ENCODE measurements at places on chromosomes 3 and 15.

DNA sequence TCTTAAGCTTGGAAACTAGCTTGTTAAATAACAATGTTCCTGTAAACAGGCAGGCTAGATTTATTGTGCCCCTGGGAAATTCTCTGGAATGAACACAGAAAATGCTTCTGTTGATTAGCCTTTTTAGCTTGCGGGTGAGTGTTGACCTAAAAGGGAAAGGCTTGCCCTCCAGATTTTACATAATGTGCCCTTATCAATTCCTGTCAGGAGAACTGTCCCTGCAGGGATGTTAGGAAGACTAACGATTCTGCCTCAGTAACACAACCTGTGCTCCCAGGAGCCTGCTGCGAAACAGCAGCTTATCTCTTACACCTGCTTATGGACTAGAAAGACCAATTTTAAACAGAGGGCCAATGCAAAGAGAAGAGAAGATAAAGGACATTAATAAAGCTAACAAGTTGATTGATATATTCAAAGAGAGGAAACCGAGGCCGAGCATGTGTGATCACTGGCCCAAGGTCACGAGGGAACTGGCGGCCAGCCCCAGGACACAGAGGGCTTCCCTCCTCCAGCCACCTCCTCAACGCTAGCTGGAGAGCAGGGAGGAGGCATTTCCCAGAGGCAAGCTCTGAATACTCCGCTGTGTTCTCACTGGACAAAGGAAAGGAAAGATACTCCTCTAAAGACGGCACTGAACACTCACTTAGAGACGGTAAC lies 48.4 kb upstream of the TJP1 start:
- no peak for DNase-seq

- no peak for DNase-seq
Observed at GRCh38 chr3:130761730-130762311, 15.2 kb upstream of the PIK3R4 start.

DNA sequence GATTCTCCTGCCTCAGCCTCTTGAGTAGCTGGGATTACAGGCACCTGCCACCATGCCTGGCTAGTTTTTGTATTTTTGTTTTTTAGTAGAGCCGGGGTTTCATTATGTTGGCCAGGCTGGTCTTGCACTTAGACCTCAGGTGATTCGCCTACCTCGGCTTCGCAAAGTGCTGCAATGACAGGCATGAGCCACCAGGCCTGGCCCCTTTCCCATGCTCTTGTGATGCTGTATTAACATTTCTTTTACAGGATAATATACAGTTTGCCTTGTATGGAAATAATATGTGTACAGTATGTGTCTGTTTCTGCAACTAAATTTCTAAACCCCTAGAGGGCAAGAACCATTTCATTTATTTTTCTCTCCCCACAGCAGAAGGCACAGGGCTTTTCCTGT lies 37.8 kb downstream of the SCG5 start:
- DNase-seq = no peak

DNA sequence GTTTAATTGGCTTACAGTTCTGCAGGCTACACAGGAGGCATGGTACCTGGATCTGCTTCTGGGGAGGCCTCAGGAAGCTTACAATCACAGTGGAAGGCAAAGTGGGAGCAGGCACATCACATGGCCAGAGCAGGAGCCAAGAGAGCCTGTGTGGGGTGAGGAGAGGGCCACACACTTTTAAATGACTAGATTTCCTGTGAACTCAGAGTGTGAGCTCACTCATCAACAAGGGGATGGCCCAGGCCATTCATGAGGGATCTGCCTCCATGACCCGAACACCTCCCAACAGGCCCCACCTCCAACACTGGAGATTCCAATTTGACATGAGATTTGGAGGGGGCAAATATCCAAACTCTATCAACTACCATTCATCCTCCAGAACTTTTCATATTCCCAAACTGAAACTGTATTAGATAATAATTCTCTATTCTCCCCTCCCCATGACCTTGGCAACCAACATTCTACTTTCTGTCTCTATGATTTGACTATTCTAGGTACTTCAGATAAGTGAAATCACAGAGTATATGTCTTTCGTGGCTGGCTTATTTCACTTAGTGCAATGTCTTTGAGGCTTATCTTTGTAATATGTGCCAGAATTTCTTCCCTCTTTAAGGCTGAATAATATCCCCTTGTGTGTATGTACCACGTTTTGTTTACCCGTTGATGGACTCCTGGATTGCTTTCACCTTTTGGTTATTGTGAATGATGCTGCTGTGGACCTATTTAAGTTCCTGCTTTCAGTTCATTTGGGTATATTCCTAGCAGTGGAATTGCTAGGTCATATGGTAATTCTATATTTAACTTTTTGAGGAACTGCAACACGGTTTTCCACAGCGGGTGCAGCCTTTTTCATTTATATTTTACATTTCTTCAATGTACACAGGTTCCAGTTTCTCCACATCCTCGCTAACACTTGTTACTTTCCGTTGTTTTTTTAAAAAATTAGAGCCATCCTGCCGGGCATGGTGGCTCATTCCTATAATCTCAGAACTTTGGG lies 43.8 kb downstream of the TKT start:
- DNase-seq = no peak

- DNase-seq = no peak
Observed at GRCh38 chr15:55031727-55032126, 165.0 kb downstream of the RSL24D1 start.

- no peak for DNase-seq
Observed at GRCh38 chr15:48414015-48414414, 82.8 kb downstream of the DUT start.

DNA sequence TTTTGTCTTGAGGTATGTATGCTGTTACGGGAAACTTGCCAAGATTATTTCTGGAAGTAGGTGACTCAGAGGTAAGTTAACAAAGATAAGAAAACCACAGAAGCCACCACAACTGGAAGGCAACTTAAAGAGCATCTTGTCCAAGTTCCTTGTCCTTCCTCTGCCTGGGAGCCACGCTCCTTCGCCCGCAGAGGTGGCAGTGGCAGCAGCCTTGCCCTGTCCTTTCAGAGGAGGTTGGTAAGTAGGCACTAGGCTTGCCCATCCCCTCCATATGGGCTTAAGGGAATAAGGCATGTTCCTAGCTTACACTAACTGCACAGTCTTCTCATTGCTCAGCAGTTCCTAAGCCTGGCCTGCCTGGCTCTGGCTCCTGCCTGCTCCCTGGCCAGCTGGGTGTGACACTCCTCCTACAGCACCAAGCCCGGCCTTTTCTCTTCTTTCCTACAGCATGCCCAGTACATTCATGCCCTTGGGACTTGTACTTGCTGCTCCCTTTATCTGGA lies 48.0 kb upstream of the RAB6B start:
- no peak for DNase-seq

- DNase-seq = no peak
Observed at GRCh38 chr3:16916840-16917239, 32.1 kb downstream of the PLCL2 start.

Measured in nucleus accumbens (tissue), 56 donors.